ENCODE measurements at places on chromosomes 3 and 15.

GRCh38 chr15:75840659-75841058 lies 2.6 kb upstream of the UBE2Q2 start:
- no peak for DNase-seq

- DNase-seq: peak; percentile 78
Observed at GRCh38 chr3:89098964-89099585, 8.3 kb upstream of the EPHA3 start.

DNA sequence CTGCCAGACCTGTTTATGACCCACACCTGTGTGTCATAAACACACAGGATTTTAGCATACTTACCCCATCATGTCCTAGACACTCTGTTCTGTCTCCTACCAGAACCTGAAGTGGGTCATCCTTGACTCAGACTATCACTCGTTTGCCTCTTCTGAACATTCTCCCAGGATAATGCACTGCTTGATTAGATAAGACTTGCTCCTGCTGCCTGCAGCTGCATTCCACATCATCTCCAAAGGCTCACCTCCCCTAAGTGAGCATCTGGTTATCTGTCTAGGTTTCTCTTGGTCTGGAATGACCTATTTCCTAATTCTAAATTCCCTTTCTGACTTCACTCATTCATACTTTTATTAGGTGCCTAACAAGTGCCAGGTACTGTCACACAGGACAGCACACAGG lies 332.1 kb downstream of the NTRK3 start:
- DNase-seq: no peak

DNA sequence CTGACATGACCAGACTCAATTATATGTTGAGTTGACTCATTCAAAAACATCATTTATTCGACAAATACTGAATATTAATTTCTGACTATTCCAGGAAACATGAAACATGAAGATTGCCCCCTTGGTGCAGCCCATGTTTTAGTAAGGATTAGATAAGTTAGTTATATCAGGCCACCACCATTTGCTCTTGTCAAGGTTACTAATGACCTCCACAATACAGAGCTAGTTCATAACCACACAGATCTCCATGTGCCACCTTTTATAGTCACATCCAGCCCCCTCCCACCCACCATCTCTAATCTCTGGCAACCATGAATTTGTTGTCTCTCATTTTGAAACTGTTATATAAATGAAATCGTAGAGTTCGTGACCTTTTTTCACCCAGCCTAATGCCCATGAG lies 15.7 kb downstream of the KLHL18 start:
- peak; percentile 23 for DNase-seq

DNA sequence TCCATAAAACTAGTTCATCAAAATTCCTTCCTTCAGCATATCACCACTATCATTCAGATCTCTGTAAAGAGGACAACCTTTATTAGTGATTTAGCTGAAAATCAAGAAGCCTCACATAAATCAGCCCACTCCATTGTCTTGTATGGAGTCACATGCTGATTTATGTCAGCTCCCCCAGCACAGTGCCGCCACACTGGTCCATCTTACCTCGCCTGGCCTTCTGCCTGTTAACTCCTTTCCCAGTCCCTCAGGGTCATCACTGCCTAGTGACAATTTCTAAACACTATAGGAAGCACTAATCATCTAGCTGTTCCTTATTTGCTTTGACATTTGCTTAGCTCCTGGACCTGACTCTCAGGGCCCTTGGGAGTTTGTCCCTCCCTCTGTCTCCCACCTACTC lies 75.4 kb downstream of the PLCL2 start:
- DNase-seq: no peak

DNA sequence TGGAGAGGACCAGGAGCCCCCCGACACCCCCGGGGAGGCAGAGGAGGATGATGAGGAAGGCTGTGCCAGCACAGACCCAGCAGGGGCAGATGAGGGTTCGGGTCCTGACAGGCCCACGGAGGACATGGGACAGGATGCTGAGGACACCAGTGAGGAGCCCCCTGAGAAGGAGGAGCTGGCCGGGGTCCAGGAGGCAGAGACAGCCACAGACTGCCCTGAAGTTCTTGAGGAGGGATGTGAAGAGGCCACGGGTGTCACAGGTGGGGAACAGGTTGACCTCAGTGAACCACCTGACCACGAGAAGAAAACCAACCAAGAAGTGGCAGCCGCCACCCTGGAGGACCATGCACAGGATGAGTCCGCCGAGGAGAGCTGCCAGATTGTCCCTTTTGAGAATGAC lies 909 bp downstream of the FGD5 start:
- no peak for DNase-seq

DNA sequence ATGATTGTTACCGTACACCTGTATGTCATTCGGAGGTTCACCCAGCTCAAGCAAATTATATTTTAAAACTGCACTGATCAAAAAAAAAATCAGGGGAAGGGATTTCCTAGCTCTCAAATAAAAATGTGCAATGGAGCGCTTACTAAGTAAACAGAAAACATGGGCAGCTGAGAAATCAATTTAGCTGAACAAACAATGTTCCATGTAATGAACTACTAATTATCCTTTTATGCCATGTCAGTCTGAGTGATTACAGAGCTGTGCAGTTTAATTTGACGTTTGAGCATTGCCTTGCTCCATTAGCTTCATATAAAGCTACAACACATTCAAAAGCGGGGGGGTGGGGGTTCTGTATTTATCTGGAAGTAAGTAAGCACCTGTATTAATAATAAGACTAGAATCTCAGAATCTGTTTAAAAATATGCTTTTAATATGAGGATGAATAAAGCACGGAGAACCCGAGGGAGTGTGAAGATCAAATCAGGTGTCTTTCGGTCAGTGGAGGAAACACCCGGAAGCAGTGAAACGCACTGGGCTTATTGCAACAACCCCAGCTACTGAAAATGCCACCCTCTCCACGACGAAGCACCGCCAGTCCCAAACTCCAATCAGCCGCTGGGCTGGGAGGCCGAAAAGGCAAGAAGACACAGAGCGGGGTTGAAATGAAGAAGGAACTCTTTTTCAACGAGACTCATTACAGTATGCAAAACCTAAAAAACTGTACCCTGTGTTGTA lies 196.5 kb upstream of the ATP11B start:
- no peak for DNase-seq

DNA sequence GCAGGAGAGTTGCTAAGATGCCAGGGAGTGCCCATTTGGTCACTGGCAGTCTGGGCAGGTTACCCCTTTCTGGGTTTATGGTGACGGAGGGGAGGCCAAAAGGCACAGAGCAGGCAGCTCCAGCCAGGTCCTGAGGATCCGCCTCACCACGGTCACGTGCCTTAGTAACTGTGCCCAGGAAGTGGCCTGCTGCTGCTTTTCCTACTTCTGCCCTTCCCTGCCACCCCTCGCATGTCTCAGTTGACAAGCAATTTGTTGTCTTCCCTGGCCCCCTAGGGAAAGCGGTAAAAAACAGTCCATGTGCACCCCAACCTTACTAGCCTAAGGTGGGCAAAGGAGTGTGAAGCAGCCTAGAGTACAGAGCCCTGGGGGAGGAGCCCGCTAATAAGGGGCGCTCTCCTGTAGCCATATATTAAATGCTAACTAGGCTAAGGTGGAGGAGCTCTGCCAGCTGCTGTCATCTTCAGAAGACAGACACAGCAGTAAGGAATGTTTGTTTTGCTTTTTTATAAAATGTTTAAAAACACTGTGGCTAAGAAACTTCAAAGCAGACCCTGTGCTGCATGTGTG lies 9.1 kb upstream of the LIPH start:
- no peak for DNase-seq

- DNase-seq: no peak
Observed at GRCh38 chr3:147299656-147300055, 106.7 kb downstream of the ZIC4 start.

GRCh38 chr3:186782542-186783057 lies 777 bp upstream of the EIF4A2 start:
- DNase-seq: no peak

DNA sequence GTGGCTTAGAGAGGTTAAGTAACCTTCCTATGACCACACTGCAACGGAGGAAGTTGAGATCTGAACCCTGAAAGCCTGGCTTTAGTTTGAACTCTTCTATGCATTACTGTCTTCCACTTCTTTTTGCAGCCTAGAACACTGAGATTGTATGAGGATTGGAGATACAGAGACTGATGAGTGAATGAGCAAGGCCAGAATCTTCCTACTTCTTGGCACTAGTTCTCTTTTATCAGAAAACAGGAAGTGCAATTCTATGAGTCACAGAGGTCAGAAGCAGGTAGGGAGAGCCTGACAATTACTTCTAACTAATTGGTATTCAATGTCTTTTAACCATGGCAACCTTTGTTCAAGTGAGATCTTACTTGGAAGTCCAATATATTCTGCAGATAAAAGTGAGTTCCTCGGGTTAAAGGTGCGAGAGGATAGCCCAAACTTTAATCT lies 219.0 kb downstream of the SHQ1 start:
- peak; percentile 79 for DNase-seq

DNA sequence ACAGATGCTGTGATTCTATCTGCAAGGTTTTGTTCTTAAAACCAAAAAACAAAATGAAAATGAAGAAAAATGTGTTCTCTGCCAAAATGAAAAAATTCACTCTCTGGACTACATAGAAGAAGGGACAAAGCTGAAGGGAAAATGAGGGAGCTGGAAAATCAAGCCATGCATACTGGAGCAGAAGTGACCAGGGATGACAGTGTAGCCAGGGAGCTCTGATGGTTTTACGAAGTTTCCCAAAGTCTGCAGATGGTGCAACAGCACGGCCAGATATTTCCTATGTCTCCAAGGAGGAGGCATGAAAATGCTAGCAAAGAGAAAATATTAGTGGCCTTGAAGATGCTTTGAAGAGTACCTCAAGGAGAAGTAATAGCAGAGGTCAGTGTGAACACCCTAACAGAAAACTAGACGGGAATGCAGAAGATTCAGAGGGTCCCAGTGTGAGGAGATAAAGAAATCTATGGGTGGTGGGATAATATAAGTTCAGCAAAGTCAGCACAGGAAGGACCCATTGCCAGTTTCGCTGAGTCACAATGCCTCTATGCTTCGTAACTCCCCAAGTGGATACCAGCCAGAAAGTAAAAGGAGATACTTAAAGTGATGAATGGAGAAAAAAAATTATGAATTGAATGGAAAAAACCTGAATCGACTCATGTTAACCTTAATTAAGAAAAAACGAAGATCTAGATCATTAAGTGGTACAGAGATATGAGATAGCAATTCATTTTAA lies 39.0 kb upstream of the POMGNT2 start:
- DNase-seq: peak; percentile 80

GRCh38 chr15:60191821-60192220 lies 187.7 kb downstream of the FOXB1 start:
- no peak for DNase-seq

- no peak for DNase-seq
Observed at GRCh38 chr15:62566248-62566647, 401.2 kb upstream of the C2CD4B start.

GRCh38 chr3:52257911-52258310 lies 12.4 kb downstream of the PPM1M start:
- no peak for DNase-seq

DNA sequence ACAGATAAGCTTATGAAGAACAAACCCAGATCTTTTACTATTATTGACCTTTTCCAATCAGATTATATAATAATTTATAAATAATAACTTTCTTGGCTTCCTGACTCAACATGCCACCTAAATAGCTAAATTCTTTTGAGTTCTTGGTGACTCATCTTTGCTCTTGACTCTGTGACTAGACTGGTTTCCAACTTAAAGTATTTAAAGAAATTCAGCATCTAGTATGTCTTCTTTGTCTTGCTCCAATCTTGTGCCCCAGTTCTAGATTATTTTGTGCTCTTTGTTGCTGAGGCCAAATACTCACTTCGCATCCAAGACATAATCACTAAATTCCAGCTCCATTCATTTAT lies 483.2 kb upstream of the TBL1XR1 start:
- DNase-seq: peak; percentile 32

GRCh38 chr3:71102111-71102983 lies 481.2 kb downstream of the FOXP1 start:
- no peak for DNase-seq

GRCh38 chr3:42027571-42027970 lies 63.6 kb upstream of the TRAK1 start:
- no peak for DNase-seq

GRCh38 chr3:190005343-190006113 lies 115.2 kb downstream of the P3H2 start:
- no peak for DNase-seq

DNA sequence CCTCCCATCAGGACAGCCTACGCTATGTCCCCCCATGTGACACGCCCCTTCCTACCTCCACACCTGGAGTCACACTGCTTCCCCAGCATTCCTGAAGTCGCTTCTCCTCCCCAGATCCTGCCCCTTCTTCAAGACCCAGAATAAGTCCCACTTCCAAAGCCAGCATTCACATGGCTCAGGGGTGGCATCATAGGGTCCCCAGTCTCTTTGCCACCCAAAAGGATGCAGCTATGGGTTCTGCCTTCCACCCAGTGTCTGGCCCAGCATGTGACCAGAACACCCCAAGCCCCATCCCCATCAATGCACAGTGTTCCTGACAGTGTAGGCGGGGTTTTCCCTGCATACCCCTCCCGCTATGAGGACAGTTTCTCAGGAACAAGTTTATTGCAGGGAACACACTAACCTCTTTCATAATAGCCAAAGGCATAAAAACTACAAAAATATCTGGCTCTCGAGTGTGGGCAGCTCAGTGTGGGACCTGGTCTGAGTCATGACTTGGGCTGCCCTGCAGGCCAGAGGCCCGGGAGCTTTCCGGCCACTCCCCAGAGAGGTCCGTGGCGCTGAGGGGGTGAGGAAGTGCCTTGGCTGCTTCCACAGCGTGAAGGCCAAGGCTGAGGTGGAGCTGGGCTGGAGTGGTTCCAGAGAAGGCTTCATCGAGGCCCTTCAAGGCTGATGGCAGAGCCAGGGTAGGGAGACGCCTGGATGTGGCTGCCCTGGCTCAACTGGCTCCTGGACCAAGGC lies 5.8 kb downstream of the ISLR start:
- DNase-seq: no peak

GRCh38 chr15:101065570-101066221 lies 146.5 kb downstream of the LRRK1 start:
- DNase-seq: no peak

DNA sequence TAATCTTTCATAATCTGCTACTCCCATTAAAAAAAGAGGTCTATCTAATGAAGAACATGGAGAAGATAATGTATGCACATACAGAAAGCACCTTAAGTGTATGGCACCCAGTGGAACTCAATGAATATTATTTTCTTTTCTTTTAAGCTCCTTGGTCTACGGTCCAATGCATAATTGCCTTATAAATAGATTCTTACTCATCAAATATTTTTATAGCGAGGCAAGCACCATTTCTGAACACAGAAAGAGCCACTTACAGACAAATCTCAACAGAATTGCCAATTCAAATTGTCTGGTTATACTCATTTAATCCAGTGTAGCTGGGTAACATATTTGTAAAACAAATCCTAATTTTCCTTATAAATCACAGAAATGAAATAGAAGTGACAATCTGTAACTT lies 6.3 kb downstream of the PDZRN3 start:
- DNase-seq: no peak

DNA sequence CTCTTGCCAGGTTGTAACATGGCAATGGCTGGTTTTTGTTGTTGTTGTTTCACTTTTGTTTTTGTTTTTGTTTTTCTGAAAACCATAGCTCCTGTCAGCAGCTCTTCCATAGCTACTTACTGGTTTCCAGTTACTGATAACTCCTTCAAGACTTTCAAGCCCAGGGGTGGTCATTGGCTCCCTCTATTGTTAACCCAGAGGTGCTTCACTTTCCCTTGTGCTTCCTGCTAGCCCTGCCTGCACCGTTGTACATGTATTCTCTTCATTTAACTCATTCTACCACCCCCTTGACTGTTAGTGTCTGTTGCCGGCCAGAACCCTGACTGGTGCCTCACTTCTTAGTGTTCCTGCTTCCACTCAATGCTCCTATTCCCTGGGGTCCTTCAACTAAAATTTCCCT lies 4.2 kb upstream of the TRAT1 start:
- peak; percentile 14 for DNase-seq

GRCh38 chr3:39135170-39135805 lies 18.1 kb downstream of the CSRNP1 start:
- DNase-seq: no peak

Data from common myeloid progenitor, CD34-positive (primary cell).